NCI-H510A (cell line): ENCODE measurements at places on chromosomes 7 and 10.

DNA sequence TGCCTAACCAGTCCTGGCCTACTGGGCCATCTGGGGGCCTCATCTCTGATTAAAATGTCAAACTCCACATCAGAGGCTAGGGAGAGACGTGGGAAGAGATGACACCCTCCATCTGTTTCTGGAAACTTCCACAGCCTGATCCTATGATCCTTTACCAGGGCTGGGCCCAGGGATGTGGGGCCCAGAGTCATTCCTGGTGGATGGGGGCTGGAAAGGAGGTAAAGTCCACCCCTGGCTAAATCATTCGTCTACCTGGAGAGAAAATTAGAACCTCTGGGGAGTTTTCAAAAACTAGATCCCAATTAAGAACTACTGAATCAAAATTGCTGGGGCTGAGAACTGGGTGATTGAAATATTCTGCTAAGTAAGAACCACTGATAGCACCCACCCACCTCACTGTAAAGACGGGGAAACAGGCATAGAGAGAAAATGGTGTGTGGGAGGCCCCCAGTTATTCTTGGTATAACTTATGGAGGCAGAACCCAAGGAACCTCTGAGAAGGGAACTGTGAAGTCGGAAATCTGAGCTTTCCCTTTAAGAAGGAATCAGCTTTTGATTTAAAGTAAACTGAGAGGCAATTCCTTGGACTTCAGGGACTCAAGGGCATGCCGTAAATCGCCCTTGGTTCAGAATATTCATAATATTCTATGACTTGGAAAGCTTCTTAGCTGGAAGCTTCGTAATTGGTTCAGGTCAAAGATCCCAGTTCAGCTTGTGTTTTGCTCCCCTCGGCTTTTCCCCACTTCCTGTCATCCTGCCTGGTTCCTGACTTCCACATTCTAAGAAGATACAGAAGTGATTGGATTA is 53.1 kb downstream of the PRKAG2 start:
- no peak for DNase-seq

- DNase-seq = no peak
These were observed 725.4 kb downstream of the INHBA start for GRCh38 chr7:40977533-40977932.

- no peak for DNase-seq
These were observed 900 bp downstream of the MKLN1 start for GRCh38 chr7:131328377-131329175.

DNA sequence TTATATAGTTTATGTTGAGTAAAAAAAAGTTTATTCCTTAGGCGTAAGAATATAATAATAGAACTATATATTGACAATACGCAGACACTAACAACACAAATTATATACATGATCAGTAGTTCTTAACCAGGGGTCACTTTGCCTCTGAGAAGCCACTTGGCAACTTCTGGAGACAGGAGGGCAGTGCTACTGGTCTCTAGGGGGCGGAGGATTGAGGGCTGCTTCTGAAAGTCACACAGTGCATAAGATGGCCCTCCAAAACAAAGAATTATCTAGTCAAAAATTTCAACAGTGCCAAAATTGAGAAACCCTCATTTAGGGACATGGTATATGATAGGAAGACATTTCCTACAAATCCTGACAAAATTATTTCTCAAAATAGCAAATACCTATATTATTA is 77.1 kb downstream of the THSD7A start:
- DNase-seq = no peak

DNA sequence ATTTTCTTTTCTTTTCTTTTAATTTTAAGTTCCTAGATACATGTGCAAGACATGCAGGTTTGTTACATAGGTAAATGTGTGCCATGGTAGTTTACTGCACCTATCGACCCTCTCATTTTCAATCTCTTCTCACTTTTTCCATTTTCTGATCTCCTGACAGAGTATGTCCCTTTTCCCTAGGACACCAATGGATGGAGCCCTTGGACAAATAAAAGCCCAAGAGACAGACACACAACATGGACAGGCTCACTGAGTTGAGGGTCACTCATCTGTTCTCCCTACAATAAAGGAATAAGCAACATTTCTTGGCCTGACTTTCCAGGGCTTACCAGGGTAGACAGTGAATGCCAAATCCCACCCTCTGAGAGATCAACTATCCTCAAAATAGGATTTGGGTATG is 15.2 kb upstream of the UBE2D1 start:
- DNase-seq = no peak

GRCh38 chr7:105808703-105809590 is 67.5 kb downstream of the ATXN7L1 start:
- DNase-seq = no peak

DNA sequence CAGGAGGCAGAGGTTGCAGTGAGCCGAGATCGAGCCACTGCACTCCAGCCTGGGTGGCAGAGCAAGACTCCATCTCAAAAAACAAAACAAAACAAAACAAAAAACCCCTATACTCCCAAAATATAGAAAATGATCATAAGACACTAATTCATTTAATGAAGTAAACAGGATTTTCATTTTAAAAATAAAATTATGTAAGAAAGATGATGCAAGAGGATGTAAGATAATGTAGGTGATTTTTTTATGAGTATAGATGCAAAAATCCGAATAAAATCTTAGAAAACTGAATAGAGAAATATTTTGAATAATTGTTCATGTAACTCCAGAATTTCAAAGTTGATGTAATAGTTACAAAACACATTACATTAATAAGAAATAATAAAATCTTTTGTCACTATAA is 3.6 kb upstream of the AS3MT start:
- no peak for DNase-seq

- DNase-seq = no peak
These were observed 51.9 kb downstream of the GNA12 start for GRCh38 chr7:2792235-2792634.

GRCh38 chr7:34249192-34249591 is 343.9 kb downstream of the BMPER start:
- no peak for DNase-seq

- DNase-seq = no peak
These were observed 14.9 kb downstream of the OR9A2 start for GRCh38 chr7:143012001-143012400.

DNA sequence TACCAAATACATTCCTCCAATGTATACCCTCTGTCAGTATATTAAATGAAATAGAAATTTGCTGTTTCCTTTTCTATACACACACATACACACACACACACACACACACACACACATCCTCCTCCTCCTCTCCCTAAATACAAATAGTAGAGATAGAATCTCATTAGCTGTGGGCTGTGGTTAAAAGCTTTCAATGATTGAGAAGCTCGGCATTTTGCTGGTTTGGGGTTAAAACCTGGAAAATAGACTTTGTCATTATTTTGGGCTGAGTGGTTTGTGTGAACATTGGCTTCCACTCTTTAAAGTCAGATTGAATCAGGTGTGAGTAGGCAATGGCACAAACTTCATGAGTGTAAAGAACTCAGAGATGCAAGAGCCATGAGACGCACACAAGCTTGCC is 596.0 kb downstream of the XPNPEP1 start:
- no peak for DNase-seq

GRCh38 chr10:36515319-36515718 is 610.1 kb upstream of the ANKRD30A start:
- no peak for DNase-seq

DNA sequence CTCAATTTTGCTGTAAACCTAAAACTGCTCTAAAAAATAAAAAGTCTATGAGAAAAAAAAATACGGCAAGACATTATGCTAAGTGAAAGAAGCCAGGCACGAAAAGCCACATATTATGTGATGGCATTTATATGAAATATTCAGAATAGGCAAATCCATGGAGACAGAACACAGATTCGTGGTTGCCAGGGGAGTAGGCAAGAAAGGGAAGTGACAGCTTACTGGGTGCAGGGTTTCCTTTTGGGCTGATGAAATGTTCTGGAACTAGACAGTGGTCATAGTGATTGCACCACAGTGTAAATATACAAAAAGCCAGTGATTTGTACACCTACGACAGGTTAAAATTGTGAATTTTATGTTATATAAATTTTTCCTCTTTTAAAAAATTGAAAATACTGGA is 41.3 kb upstream of the GLI3 start:
- no peak for DNase-seq

GRCh38 chr10:1394155-1394912 is 338.1 kb downstream of the WDR37 start:
- DNase-seq = no peak

DNA sequence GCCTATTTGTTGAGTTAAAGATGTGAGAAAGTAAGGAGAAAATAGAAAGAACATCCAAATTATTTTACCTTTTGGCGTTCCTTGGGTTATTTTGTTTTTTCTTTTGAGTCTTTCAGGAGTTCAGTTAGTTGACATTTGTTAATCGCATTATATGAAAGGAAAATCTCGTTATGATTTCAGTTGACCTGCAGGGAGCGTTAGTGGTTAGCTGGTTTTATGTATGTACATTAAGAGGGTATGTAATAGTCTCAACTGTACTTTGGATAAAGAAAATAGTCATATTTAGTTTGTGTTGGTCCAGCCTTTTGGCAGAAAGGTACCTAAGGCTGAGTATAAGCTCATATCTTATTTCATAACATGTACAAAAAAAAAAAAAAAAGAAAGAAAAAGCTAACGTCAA is 4.0 kb downstream of the BMPER start:
- no peak for DNase-seq

- DNase-seq = no peak
These were observed 188.4 kb upstream of the AGK start for GRCh38 chr7:141362580-141363435.
